ENCODE measurements at places on chromosomes 12 and 14. TPM values are rescaled to one million over a fixed set of nuclear protein-coding genes. Genes with fewer than 3 reads are reported as not detected.
A peak's percentile ranks its signal among the peaks of the same experiment; 100 is the strongest.

DNA sequence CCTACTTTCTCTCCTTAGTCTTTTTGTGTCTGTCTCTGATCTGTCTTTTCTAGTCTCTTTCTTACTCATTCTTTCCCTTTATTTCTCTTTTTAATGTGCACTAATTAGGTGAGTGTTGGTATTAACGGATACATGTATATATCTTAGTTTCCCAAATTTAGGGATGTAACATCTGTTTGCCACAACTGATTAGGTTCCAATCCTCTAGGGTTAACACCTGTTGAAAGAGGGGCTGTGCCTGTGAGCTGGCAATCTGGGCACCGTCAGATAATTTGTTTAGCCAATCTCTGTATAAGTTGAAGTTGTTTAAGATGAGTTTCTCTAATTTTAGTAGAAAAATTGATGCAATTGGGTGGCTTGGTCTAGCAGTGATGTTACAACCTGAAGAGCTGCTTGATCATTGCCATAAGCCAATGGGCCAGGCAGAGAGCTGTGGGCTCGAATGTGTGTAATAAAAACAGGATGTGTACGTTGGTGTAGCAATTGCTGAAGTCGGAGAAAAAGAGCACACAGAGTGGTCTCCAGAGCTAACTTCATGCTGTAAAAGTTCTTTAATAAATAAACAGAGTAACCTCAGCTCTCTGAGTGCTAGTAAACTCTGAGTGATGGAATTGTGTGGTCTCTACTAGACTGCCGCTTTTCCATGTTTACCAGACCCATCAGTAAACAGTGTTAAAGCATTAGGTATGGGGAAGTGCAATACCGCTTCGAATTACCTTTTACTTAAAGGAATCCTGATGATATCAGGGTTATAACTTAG is 18.3 kb upstream of the LYZ start:
- no peak for DNase-seq

DNA sequence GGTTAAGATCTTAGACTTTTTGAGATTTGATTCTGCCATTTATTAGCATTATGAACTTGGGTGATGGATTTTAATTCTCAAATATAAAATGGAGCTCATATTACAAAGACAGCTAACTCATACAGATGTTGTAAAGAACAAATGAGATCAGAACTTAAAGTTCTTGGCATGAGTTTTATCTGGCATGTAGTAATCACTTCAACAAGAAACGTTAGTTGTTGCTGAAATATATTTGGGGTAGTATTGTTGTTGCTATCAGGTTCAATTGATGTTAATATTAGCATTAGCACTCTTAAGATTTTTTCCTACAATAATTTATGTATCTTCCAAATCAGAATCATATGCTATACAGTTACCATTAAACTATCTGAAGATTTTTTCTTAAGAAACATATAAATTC is 71.0 kb downstream of the SLC6A15 start:
- no peak for DNase-seq

PTPRR gene
- 0.68 TPM for polyA plus RNA-seq

DNA sequence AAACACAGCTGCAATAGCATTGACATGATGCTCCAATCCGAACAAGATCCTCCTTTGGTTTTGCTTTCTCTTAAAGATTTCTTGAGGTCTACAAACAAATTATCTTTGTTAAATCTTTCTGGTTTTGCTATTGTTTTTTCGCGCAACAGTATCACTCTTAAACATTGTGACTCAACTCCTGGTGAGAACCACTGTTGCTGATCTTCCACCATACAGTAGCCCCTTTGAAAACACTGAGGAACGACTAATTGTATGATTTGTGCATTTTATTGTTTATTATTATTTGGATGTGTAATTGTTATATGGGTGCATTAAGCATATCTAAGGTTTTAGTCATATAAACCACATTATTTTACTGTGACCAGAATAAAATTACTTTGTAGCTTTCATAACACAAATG is 282.8 kb downstream of the EGLN3 start:
- no peak for DNase-seq

DNA sequence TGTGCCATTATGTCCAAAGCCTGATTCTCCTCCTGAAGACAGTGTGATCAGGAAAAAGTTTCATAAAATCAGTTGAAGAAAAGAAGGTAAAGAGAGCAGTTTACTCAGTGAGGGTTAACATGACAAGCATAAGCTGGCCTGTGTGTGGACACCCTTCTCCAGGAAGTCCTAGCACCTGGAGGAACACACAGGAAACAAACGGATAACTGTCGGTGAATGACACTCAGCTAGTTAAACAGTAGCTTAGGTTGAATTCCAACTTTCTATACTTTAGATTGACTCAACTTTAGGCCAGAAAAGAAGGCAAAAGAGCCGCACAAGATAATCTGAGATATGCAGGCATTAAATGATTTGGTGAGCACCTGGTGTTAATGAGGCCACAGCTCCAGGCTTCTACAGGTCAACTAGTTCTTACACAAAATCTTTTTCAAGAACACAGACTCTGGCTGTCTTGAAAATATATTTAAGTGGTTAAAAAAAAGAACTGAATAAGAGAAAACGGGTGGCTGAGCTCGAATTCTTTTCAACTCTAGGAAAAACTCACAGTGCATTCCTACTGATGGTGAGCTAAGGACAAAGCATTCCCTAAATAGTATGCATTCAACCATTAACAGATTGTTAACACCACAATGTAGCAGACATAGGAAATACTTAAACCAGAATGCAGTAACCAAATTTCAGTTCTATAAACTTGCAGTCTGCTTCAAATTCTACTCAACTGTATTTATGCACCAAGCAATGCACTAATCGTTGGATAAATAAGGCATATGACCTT is 56.9 kb upstream of the TSPAN8 start:
- peak; percentile 4 for DNase-seq

FOXG1 gene
- 0.07 TPM for polyA plus RNA-seq

GLIPR1L2 gene
- polyA plus RNA-seq: 3.9 TPM
